Naive thymus-derived CD4-positive, alpha-beta T cell (primary cell): ENCODE measurements at places on chromosomes 4 and X.

DNA sequence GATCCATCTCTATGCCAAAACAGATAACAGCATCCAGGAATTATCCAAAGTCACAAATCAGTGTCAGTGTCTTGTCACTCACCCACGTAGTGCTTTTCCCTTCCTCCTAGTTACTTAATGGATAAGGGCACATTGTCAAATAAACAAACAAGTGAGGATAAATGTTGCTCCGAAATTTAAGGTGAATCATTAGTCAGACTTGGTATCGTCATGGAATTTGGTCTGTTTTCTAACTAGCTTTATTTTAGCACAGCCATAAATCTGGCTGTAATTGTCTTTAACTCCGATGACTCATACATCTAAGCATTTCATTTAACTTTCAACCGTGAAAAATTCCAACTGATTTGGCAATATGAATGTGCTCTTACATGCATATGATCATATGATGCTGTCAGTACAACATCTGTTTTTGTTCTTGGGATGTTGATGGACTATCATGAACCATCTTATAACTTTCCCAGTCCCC is 83.3 kb downstream of the SNCA start:
- DNase-seq, result no peak

DNA sequence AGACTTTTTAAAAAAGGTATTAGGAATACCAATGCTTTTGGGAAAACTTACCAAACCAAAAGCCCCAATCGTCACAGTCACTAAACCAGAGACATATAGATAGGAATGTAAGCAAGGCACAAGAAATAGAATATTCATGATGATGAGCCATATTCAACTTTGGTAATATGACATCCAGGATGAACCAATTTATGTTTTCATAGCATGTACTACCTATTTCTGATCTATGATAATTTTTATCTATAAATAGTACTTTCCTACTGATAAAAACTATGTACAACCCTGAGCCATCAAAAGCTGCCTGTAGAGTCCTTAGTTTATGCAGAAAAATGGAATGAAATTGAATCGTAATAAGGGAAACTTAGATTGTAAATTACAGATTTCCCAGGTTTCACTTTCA is 18.9 kb downstream of the CAMK2D start:
- no peak for DNase-seq

DNA sequence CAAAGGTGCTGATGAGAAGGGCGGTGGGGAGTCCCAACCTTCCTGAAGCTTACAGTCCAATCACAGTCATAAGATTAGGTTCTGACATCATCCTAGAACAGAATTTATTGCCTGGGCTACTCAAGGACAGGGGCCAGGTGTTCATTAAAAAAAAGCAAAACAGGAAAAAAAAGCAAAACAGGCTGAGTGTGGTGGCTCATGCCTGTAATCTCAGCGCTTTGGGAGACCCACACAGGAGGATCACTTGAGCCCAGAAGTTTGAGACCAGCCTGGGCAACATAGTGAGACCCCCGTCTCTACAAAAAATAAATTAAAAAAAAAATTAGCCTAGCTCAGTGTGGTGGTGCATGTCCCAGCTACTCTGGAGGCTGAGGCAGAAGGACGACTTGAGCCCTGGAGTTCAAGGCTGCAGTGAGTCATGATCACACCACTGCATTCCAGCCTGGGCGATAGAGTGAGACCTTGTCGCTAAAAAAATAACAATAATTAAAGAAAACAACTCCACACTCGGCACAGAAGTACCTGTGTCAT is 3.0 kb downstream of the RAB9A start:
- no peak for DNase-seq

DNA sequence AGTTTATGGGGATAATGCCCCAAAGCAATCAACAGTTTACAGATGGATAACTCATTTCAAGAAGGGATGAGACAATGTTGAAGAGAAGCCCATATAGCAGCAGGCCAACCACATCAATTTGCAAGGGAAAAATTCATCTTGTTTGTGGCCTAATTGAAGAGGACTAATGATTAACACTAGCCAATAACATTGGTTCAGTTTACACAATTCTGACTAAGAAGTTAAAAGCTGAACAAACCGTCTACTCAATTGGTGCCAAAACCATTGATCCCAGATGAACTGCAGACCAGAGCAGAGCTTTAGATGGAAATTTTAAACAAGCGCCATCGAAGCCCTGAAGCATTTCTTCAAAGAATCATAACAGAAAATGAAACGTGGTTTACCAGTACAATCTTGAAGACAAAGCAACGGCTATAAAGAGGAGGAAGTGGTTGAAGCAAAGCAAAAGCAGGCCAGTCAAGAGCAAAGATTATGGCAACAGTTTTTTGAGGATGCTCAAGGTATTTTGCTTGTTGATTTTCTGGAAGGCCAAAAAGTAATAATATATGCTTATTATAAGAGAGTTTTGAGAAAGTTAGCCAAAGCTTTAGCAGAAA is 20.5 kb upstream of the BLTP1 start:
- no peak for DNase-seq

DNA sequence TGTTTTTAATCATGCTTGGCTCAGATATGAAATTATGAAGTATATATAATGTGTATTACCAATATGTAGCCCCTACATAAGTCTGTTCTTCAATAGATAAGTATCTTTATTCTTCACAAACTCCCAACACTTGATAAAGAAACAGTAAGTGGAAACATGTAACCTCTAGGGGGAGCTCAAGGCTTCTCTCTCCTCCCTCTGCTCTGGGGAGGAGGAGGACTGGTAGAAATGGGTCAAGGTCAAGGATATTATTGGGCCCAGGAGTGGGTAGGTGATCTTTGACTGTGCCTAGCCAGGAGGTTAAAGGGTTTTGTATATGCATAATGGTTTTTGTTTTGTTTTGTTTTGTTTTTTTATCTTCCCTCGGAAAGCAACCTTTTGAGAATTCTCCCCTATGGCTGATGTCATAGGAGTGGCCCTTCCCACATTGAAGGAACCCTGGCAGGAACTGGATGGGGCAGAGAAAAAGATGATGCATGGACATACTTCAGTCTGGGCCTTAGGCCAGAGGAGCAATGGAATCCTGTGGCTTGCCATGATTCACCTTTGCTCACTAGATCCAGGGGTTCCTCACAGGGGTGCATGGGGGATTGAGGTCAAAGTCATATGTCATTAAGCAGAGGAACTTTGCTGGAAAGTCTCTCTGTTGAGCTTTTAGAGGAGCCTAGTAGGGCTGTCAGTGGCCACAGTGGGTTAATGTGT is 460.3 kb downstream of the MID1IP1 start:
- peak; percentile 30 for DNase-seq
